ENCODE measurements at places on chromosomes 7 and 10. TPM values are rescaled to one million over a fixed set of nuclear protein-coding genes. Genes with fewer than 3 reads are reported as not detected.

- DNase-seq, result no peak
These were observed 206.0 kb upstream of the SH2B2 start for GRCh38 chr7:102080434-102081243.

DNA sequence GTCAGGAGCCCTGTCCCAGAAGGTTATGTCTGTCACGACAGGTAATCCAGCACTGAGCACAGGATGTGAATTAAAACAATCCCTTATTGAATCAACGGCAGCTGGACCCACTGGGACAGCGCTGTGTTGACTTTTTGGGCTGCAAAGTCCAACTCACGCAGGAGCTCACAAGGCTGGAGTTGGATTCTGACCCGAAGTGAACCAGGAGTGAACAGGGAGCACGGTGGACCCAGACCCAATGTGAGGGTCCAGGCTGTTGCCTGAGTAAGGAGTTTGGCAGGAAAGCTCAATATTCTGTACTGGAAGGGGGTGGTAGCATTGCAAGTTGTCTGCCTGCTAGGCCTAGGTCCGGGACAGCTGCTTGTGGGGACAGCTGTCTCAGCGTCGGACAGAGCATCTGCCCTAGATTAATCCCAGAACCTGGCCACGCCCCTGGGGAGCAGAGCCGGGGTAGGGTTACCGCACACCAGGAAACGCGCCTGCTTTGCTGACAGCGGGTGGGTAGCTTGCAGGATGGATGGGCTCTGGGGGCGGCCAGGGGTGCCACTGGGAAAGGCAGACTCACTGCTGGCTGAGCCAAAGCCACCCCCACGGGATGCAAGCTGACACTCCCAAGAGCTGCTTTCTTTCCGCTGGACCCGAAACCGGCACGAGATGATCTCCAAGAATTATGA lies 24.0 kb downstream of the COL26A1 start:
- DNase-seq, result no peak

DNA sequence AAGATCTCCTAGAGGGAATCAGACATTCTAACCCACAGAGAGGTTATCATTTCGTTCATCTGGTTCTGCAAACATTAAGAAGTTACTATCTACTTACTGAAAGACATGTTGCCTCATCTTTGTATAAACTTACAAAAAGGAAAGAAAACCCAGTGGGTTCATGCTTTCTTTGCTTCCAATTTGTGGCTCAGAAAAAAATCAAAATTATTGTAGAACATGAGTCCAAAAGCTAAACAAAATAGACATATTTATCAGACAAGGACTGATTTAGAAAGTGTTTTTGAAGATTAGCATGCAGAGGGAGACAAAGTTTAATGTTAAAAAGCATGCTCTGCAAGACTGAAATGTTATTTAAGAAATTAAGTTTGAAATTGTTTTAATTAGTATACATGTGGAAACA lies 123.1 kb downstream of the MBL2 start:
- no peak for DNase-seq

GPR15LG gene
- total RNA-seq, result not detected

- DNase-seq, result no peak
These were observed 33.8 kb downstream of the IL15RA start for GRCh38 chr10:5943536-5943935.

MRLN gene
- total RNA-seq, result not detected

FAM25G gene
- total RNA-seq, result not detected

TDRD1 gene
- total RNA-seq, result not detected

GRCh38 chr10:61779950-61780659 lies 117.4 kb downstream of the CABCOCO1 start:
- no peak for DNase-seq

CREB5 gene
- total RNA-seq, result 87.0 TPM
